ENCODE measurements at places on chromosomes 1 and 21.

DNA sequence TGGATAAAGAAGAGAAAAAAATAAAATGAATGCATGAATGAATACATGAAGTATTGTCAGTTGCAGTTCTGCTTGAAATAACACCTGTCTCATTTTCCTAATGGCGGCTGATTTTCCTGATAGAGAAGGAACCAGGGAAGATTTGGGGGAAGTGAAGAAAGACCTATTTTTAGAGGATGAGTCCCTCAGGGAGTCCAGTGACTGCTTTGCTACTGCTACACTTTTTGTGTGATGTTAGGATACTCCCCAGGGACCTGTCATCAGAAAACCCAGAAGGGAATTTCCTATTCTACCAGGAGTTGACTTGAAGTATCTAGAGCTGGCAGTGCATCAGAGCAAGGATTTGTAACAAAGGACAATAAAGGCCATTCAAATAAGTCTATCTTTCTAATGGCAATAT, 114.8 kb downstream of the MAB21L3 start:
- H3K27me3 ChIP-seq, result no peaks in the 10 kb centered on the region
- H3K4me3 ChIP-seq, result no peak overlapping the region

DNA sequence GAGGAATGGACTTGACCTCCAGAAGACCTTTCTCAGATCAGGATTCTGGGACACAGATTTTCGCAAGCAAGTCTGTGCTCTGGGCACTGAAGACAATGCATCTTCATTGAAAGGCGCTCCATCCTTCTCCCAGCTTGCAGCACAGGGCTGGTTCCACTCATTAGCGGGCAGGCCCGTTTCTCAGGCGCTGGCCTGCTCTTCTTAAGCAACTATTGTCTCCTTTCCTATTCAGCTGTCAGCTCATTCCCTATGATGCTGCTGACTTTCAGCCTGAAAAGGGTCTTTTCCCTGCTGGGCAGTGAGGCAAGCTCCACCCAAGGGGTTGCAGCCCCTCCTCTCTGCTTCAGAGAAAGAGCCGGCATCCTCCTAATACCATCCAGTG, 91.9 kb upstream of the PLXNA2 start:
- H3K27ac ChIP-seq, result no peak overlapping the region
- H3K4me1 ChIP-seq, result no peaks in the 10 kb centered on the region
- no peak overlapping the region for H3K4me3 ChIP-seq
- no peak for DNase-seq

GRCh38 chr21:40278345-40278744, 411.1 kb downstream of the PCP4 start:
- H3K27ac ChIP-seq, result no peak overlapping the region
- no peak for DNase-seq
- H3K4me3 ChIP-seq, result no peak overlapping the region
- no peaks in the 10 kb centered on the region for H3K27me3 ChIP-seq
- no peaks in the 10 kb centered on the region for H3K4me1 ChIP-seq

- DNase-seq, result no peak
- H3K27me3 ChIP-seq, result no peaks in the 10 kb centered on the region
- H3K36me3 ChIP-seq, result no peaks in the 10 kb centered on the region
- no peak overlapping the region for H3K27ac ChIP-seq
Measured at GRCh38 chr21:44636209-44637017, 743 bp upstream of the KRTAP10-10 start.

GRCh38 chr1:17933971-17934370, 173.6 kb upstream of the IGSF21 start:
- 0 out of 2 replicates have a peak, but pooled peaks cover 8% of the 10 kb centered on the region for H3K4me1 ChIP-seq
- no peaks in the 10 kb centered on the region for H3K36me3 ChIP-seq
- no peak overlapping the region for H3K4me3 ChIP-seq
- H3K27ac ChIP-seq, result no peak overlapping the region
- H3K27me3 ChIP-seq, result no peaks in the 10 kb centered on the region

- H3K4me1 ChIP-seq, result no peaks in the 10 kb centered on the region
- no peaks in the 10 kb centered on the region for H3K36me3 ChIP-seq
- H3K4me3 ChIP-seq, result no peak overlapping the region
Measured at GRCh38 chr1:157115429-157115838, 15.8 kb upstream of the ETV3L start.

- H3K27ac ChIP-seq, result no peak overlapping the region
- H3K4me1 ChIP-seq, result peaks cover 6% of the 10 kb centered on the region
- DNase-seq, result no peak
- no peaks in the 10 kb centered on the region for H3K27me3 ChIP-seq
- no peaks in the 10 kb centered on the region for H3K36me3 ChIP-seq
- H3K4me3 ChIP-seq, result no peak overlapping the region
Measured at GRCh38 chr21:29187944-29188343, 57.5 kb downstream of the MAP3K7CL start.

DNA sequence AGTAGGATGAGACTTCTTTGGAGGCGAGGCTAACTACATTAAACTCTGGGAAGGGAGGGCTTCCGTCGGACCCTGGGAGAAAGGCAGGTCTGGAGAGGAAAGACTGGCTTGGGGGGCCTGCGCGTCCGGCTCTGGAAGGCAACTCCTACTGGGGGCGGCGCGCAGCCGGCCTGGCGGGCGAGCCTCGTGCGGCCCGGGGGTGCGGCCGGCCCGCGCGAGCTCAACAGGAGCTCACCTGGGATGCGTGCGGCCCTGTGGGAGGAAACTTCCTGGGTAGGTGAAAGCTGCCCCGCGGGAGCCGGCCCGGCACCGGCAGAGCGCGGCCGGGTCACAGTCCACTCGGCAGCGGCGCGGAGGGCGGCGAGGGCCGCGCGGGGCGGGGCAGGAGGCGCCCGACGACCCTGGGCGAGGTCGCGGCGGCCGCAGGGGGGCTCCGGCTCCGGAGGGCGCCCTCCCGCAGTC, 449 bp downstream of the EPS15 start:
- peak overlapping the region; percentile 85 for H3K4me3 ChIP-seq
- no peaks in the 10 kb centered on the region for H3K36me3 ChIP-seq
- peaks cover 15% of the 10 kb centered on the region for H3K4me1 ChIP-seq
- peak overlapping the region; percentile 89 for H3K27ac ChIP-seq
- peak; percentile 71 for DNase-seq

GRCh38 chr1:98068016-98068415, 147.2 kb upstream of the DPYD start:
- no peak for DNase-seq
- no peaks in the 10 kb centered on the region for H3K36me3 ChIP-seq
- no peak overlapping the region for H3K4me3 ChIP-seq
- no peaks in the 10 kb centered on the region for H3K27me3 ChIP-seq
- H3K4me1 ChIP-seq, result no peaks in the 10 kb centered on the region

- no peaks in the 10 kb centered on the region for H3K36me3 ChIP-seq
- H3K27me3 ChIP-seq, result no peaks in the 10 kb centered on the region
- no peak overlapping the region for H3K27ac ChIP-seq
- no peak overlapping the region for H3K4me3 ChIP-seq
- no peak for DNase-seq
Measured at GRCh38 chr1:60151311-60151710, 77.7 kb upstream of the C1orf87 start.

DNA sequence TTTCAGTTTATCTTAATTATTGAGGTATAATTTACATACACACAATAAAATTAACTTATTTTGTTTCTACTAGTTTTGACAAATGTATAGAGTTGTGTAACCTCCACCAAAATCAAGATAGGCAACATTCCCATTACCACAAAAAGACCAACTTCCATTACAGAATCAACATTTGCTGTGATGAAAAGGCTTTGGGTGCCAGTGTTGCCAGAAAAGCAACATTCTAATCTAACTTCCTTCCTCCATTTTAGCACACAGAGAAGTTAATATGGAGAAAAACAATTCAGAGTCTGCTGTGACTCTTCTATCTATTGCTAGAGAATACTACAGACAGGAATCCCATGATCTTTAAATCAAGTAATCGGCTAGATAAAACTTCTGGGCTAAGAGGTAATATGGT, 245.3 kb downstream of the RERE start:
- H3K27me3 ChIP-seq, result no peaks in the 10 kb centered on the region
- peak overlapping the region; percentile 56 for H3K27ac ChIP-seq
- H3K4me3 ChIP-seq, result no peak overlapping the region
- H3K4me1 ChIP-seq, result peaks cover 60% of the 10 kb centered on the region

- no peaks in the 10 kb centered on the region for H3K4me1 ChIP-seq
- H3K4me3 ChIP-seq, result no peak within 1 kb of the TSS
- no peak within 1 kb of the TSS for H3K27ac ChIP-seq
Measured at GRCh38 chr1:183590244-183591191, at the start of gene NCF2. NCF2 (minus strand) TSS chr1:183590459; CDS start chr1:183590329, 130 bp downstream.

DNA sequence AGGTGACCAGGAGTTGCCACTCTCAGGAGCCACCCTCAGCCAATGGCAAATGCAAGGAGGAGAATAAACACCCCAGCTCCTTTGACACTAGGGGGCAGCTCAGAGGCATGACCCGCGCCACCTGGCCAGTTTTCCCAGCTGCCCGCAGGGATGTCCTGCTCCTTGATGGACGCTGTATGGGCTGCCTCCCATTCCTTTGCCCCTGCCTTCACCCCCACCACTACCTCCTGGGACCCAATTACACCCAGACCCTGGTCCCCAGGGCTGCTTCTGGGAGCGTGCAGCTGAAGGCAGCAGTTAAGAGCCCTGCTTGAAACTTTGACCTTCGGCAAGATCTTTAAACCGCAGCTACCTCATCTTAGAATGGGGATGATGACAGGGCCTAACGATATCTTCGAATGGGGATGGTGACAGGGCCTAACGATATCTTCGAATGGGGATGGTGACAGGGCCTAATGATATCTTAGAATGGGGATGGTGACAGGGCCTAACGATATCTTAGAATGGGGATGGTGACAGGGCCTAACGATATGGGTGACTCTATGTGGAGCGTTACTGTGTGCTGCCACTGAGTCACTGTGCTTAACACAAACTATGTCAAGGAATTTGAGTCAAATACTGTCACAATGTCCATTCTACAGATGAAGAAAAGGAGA, 163.0 kb upstream of the KAZN start:
- H3K27me3 ChIP-seq, result no peaks in the 10 kb centered on the region
- no peak overlapping the region for H3K4me3 ChIP-seq
- no peaks in the 10 kb centered on the region for H3K4me1 ChIP-seq
- no peak overlapping the region for H3K27ac ChIP-seq

DNA sequence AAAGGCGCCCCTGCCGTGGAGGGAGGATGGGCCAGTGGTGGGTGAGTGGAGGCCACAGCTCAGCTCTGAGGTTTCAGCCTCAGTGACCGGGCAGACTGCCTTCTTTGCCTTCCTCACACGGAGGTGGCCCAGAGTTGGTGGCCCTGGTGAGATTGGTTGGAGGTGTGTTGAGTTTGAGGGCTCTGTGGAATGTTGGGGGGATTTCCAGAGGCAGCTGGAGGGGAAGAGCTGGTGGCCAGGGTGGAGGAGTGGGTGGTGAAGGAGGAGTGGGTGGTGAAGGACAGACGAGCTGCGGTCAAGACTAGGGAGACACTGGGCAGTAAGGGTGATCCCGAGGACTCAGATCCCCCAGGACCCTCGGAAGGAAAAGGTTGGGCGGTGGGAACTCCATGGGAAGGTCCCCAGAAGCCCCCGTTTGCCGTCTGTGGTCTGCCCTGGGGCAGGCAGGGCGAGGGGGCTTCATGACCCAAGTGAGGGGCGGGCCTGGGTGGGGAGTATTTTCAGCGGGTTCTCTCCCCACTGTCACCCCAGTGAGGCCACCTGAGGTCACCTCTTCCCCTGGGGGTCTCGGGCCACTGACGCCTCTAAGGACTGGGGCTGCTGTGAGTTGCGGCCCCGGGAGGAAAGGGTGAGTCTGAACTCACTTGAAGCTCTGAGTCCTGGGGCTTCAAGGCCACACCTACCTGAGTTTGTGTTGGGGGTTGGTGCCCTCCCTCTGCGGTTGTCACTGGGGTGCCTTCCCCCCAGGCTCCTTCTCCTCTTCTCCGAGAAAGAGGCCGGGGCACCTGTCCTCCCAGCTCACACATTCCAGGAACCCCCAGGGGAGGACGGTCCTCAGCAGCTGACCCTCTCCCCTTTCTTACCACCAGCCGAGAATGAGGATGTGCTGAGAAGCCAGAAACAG, 22.7 kb upstream of the PIK3CD start:
- no peaks in the 10 kb centered on the region for H3K27me3 ChIP-seq
- H3K27ac ChIP-seq, result no peak overlapping the region
- H3K4me1 ChIP-seq, result peaks cover 8% of the 10 kb centered on the region
- no peak overlapping the region for H3K4me3 ChIP-seq
- H3K36me3 ChIP-seq, result no peaks in the 10 kb centered on the region

DNA sequence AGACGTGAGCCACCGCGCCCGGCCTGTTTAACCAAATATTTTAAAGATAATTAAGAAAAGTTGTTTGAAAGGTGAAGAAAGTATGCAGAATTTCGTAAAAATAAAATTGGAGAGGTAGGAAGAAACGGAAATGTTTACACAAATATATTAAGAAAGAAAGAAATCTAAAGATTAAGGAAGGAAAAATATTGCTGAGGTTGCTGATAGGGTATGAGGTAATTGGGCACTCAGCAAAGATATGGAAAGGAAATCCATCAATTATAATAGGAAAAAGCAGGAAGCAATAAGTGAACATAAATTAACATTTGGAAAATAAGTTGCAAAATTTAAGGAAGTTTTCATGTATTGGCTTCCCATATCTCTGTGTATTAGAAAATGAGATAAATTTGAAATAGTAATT, 225.9 kb downstream of the KCNT2 start:
- H3K27ac ChIP-seq, result no peak overlapping the region
- no peaks in the 10 kb centered on the region for H3K27me3 ChIP-seq
- no peaks in the 10 kb centered on the region for H3K4me1 ChIP-seq

GRCh38 chr1:231037585-231038517, 2.2 kb downstream of the FAM89A start:
- no peaks in the 10 kb centered on the region for H3K36me3 ChIP-seq
- H3K27ac ChIP-seq, result peak overlapping the region; percentile 67
- H3K27me3 ChIP-seq, result no peaks in the 10 kb centered on the region
- peaks cover 37% of the 10 kb centered on the region for H3K4me1 ChIP-seq

- H3K27me3 ChIP-seq, result no peaks in the 10 kb centered on the region
- H3K4me1 ChIP-seq, result no peaks in the 10 kb centered on the region
- no peak overlapping the region for H3K4me3 ChIP-seq
- peak; percentile 46 for DNase-seq
- no peaks in the 10 kb centered on the region for H3K36me3 ChIP-seq
- H3K27ac ChIP-seq, result no peak overlapping the region
Measured at GRCh38 chr1:55375617-55376258, 160.6 kb upstream of the USP24 start.

- H3K36me3 ChIP-seq, result no peaks in the 10 kb centered on the region
- H3K4me1 ChIP-seq, result peaks cover 22% of the 10 kb centered on the region
- H3K4me3 ChIP-seq, result no peak overlapping the region
- no peaks in the 10 kb centered on the region for H3K27me3 ChIP-seq
Measured at GRCh38 chr1:173508541-173508940, 31.4 kb downstream of the PRDX6 start.

GRCh38 chr1:66357478-66358197, 176.3 kb upstream of the SGIP1 start:
- no peak overlapping the region for H3K27ac ChIP-seq
- no peak overlapping the region for H3K4me3 ChIP-seq
- H3K36me3 ChIP-seq, result no peaks in the 10 kb centered on the region

Data from Caco-2 (cell line).